ENCODE measurements at places on chromosomes 12 and 14. TPM values are rescaled to one million over a fixed set of nuclear protein-coding genes. Genes with fewer than 3 reads are reported as not detected.

PRB2 gene
- total RNA-seq, result not detected

KLRC4 gene
- not detected for total RNA-seq

PLEKHG7 gene
- total RNA-seq, result not detected

SAMD15 gene
- 0.10 TPM for total RNA-seq

KRT6C gene
- not detected for total RNA-seq

ERP27 gene
- total RNA-seq, result 11.3 TPM

MYG1 gene
- total RNA-seq, result 56.4 TPM

RBP5 gene
- total RNA-seq, result 0.42 TPM

PSEN1 gene
- total RNA-seq, result 41.9 TPM

IGFBP6 gene
- total RNA-seq, result 0.37 TPM

NKX2-1 gene
- total RNA-seq, result not detected

POTEG gene
- total RNA-seq, result not detected

NEUROD4 gene
- not detected for total RNA-seq

PZP gene
- not detected for total RNA-seq

EID3 gene
- 5.8 TPM for total RNA-seq

TAS2R7 gene
- total RNA-seq, result not detected

MDGA2 gene
- total RNA-seq, result not detected

RNF212B gene
- total RNA-seq, result not detected

SERPINA12 gene
- not detected for total RNA-seq

EIF2S3B gene
- 1.0 TPM for total RNA-seq

KRT73 gene
- total RNA-seq, result 8.6 TPM

PHLDA1 gene
- total RNA-seq, result 3.9 TPM

BCL2L2 gene
- 3.2 TPM for total RNA-seq

OR6C2 gene
- total RNA-seq, result not detected

MMP19 gene
- total RNA-seq, result not detected

Data from activated CD4-positive, alpha-beta T cell treated with anti-CD3 and anti-CD28 coated beads, Interleukin-2, amount 10 ng/mL, durations not matched to agents 7 days and 5 days (primary cell).